ENCODE measurements at places on chromosomes 1 and 21.

DNA sequence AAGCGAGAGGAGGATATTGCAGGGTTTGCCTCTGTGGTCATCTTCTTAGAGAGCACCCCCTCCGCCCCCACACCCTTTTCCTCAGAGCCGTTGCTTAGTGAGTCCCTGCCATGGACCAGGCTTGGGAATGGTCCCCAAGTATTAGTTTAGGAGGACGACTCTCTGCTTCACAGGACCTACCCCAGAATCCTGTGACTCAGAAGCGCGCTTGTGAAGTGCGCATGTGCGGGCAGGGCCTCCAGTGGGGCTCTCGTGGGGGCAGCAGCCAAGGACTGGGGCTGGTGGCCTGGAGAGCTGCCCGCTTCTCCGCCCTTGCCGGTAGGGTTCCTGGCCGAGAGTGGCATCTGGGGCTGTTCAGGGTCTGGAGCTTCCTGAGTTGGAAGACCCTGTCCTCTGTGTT, 37.3 kb upstream of the HMGN1 start:
- no peak for DNase-seq

DNA sequence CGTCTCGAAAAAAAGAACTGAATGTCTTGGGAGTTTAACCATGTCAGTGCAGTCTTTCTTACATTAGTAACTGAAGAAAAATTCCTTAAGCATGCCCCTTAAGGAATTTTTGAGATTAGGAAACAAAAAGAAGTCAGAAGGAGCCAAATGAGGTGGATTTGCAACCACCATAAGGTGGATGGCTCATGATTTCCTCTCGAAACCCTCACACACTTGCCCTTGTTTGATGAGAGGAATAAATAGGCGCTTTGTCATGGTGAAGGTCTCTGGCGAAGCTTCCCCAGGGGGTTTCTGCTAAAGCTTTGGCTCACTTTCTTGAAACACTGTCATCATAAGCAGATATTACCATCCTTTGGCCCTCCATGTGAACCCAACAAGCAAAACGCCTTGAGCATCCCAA, 68.2 kb downstream of the POFUT2 start:
- no peak for DNase-seq

GRCh38 chr21:44485796-44486195, 30.5 kb downstream of the LRRC3 start:
- no peak for DNase-seq

DNA sequence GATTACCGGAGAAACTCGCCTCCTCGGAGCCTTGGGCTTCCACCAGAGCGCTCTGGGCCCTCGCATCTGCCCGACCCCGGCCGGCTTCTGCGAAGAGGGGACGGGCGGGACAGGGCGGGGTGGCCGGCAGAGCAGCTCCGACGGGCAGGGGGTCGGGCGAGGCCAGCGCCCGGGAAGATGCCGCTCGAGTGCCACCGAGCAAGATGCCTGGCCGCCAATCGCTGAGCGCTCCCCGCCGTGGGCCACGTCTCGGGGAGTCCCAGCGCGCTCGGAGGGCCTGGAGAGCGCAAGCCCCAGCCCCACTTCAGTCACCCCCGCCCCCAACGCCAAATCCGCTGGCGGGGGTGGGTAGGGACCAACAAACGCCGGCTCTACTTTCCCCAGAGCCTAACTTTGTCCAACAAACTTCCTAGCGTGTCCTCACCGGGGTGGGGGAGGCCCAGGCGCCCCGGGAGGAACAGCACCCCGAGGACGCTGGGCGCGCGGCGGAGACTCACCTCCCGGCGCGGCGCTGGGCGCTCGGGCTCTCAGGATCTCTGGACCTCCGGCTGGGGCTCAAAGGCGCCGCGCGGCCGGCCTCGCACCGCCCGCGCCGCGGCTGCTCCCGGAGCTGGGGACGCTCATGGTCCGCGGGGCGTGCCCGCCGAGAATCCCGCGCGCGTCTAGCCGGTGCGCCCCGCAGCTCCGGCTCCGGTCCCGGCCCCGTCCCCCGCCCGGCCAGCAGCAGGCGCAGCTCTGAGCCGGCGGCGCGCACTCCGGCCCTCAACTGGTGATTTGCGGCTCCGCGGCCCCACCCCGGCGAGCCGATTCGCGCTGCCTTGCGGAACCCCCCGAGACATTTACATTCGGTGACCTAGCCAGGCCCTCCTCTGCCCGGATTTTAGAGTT, at the start of gene BCAR3:
TSS of gene BCAR3 (minus strand) at position 737 of the 888 bp plus-strand sequence. CDS start 6,907 bp downstream, outside the sequence.
- DNase-seq: peak; percentile 20

DNA sequence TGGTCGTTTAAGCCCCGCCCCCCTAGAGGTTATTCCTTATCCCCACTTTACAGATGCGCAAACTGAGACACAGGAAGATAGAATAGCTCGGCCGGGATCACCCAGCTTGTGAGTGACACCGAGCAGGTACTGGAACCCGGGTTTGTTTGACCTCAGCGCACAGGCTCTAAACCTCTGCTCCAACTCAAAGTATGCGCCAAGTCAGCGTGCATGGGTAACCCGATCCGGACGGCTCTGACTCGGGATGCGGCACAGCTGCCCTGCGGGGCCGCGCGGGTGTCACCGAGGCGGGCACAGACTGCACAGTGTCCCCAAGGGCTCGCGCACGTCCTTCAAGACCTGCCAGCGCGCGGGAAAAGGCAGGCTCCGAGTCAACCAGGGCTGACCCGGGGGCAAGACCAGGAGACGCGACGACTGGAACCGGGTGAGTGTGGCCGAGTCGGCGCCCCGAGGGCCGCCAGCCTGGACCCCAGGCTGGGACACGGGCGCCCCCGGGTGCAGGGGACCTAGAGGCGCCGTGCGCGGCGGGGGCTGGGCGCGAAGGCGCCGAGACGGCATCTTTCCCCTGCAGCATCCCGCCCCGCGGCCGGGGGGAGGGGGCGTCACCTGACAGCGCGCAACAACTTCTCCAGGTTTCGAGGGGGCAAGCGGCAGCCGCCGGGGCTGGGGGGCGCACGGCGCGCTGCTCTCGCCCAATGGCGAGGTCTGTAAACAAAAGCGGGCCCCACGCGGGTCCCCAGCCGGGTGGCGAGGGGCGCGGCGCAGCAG, 101.9 kb upstream of the SOD1 start:
- DNase-seq: no peak

DNA sequence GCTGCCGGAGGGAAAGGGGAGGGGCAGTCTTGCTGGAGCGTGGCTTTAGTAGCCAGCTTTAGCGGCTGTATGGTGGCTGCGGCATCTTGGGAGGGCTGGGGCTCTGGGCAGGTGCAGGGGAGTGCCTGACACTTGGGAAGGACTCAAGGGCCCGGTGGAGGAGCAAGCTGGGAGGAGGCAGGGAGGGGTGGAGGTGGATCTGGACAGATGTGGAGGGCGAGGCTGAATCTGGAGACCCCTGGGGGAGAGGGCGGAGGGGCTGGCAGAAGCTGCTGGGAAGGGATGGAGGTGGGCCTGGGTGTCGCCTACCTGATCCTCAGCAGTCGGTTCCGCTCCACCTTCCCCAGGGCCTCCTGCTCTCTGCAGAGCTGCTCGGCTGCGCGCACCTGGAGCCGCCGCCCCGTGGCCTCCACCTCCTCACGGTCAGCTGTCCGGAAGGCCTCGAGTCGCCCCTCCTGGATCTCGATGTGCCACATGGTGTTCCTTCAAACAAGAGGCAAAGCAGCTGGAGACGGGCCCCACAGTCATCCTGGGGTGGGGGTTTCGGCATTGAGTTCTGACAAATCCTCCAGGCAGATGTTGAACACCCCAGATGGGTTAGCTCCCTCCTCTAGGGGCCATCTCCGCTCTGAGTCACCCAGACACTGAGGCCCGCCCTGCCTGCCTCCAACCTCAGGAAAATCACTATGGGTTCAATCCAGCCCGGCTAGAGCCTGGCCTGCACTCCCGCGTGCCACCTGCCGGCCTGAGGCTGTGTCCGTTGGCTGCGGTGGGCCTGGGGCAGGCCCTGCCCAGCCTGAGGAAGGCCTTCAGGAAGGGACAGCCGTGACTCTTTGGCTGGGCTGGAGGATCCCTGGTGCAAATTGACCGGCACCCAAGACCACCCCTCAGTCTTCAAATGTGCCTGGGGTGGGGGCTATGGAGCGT, 29.6 kb downstream of the CFAP74 start:
- DNase-seq: no peak

DNA sequence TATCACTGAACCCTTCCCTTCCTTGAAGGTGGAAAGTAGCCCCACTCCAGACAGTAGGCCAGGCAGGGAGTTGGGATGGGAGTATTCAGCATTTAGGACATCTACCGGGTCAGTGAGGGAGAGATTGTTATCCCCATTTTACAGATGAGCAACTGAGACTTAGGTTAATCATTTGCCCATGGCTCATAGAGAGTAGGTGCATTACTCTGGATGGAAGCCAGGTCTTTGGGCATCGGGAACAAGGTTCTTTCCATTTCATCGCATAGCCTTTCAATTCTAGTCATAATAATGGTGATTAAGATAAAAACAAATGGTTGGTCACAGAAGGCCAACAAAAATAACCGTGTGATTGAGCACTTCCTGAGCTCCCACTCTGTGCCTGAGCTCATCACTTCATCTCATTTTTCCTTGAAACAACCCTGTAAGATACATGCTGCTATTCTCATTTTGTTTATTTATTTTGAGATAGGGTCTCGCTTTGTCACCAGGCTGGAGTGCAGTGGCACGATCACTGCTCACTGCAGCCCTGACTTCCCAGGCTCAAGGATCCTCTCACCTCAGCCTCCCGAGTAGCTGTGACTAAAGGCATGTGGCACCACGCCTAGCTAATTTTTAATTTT, 64.8 kb downstream of the NAV1 start:
- DNase-seq: no peak

All from HAP-1 (cell line).